ENCODE measurements at places on chromosomes 2 and 18.

- DNase-seq: no peak
Observed at GRCh38 chr2:107062173-107062572, 176.2 kb upstream of the ST6GAL2 start.

GRCh38 chr2:44479127-44479887 is 117.6 kb downstream of the CAMKMT start:
- DNase-seq: peak; percentile 66

GRCh38 chr2:38056216-38056615 is 19.7 kb downstream of the CYP1B1 start:
- no peak for DNase-seq

GRCh38 chr2:239318151-239318611 is 82.6 kb downstream of the HDAC4 start:
- DNase-seq: no peak

- no peak for DNase-seq
Observed at GRCh38 chr2:196640031-196640548, 575 bp downstream of the CCDC150 start.

- DNase-seq: no peak
Observed at GRCh38 chr2:135063210-135063609, 11.1 kb downstream of the RAB3GAP1 start.

- DNase-seq: no peak
Observed at GRCh38 chr2:2184549-2185249, 146.4 kb downstream of the MYT1L start.

DNA sequence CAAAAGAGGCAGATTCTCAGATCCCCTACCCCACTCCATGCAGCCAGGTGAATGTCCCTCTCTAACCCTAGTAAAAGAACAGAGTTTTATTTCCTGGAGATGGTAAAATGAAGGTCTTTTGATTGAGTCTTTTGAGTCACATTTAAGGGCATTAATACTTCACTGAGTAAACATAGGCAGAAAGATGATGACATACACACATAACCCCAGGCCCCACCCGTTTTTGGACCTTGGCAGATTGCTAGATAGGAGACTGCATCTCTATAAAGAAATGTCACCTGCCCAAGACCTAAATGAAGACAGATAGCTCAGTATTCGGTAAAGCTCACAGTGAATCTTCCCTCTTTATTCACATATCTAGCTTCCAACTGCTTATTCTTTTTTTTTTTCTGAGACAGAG is 28.3 kb upstream of the PEX13 start:
- DNase-seq: no peak

DNA sequence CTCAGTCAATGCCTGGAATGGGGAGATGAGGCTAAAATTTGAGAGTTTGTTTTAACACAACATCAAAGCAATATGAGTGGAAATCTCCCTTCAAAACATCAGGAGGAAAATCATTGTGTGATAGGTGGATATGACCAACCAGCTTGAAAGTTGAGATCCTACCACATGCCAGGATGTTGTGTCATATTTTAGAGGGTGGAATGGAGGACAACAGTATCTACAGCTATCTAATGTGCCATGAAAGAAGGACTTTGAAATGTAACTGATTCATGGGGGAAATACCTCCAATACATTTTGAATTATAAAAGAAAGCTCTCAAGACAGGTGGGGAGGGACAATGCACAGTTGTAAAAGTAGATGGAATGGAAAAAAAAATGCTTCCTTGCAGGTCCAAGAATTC is 87.8 kb downstream of the SP100 start:
- no peak for DNase-seq

GRCh38 chr2:110678457-110679336 is 834 bp upstream of the BUB1 start:
- DNase-seq: no peak

GRCh38 chr18:61690418-61691138 is 202.2 kb downstream of the RNF152 start:
- DNase-seq: no peak

DNA sequence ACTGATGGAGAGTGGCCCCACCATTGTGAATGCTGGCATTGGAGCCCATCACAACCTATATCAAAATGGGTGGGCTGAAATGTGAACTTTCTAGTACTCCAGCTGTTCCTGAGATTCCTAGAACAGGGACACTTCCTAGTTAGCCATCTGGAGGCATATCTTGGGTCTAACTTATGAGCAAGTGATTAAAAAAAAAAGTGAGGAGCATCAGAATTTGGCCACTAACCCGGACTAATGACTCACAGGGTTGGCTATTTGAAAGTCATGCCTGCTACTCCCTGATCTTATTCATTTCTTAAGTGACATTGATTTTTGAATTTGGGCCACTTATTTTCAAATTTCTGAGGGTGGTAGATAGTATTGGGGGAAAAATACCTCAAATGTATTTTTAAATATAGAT is 216.6 kb downstream of the HRH4 start:
- DNase-seq: no peak

GRCh38 chr2:736939-737338 is 59.7 kb upstream of the TMEM18 start:
- DNase-seq: no peak

GRCh38 chr2:103401621-103402020 is 639.8 kb downstream of the TMEM182 start:
- no peak for DNase-seq

GRCh38 chr2:100408104-100408503 is 9.4 kb downstream of the CHST10 start:
- DNase-seq: no peak

GRCh38 chr18:74316257-74317170 is 875 bp downstream of the C18orf63 start:
- no peak for DNase-seq

GRCh38 chr2:184346338-184346862 is 251.9 kb upstream of the ZNF804A start:
- DNase-seq: no peak

DNA sequence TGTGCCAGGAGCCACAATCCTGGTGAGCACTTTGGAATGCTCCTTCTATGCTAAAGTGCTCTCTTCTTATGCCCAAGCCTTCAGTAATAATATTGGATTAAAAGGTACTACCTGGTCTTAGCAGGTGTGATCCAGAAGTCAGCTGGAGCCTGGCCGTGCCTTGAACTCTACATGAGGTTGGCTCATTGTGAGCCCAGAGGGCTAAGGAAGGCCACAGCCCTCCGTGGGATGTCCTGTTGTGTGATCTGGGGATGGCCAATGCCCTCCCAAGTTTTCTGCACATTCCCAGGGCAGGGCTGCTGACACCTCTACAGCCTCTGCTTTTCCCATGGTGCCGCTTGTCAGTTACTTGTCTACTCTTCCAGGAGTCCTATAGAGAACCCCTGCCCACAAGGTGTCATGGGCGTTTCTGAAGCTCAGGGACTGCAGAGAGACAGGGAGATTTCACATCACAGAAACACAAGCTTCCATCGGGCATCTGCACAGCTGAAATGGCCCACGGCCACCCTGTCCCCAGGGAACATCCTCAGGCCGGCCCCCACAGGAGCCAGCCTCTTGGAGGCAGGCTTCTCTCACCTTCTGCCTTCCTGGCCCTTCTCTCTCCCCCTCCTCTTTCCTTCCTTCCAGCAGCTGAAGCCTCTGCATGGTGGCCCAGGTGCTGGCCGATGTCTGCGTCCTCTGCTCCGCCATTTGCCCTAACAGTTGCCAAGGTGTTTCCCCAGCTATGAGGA is 27.3 kb upstream of the GPR55 start:
- no peak for DNase-seq
